ENCODE measurements at places on chromosomes 11 and 22.

DNA sequence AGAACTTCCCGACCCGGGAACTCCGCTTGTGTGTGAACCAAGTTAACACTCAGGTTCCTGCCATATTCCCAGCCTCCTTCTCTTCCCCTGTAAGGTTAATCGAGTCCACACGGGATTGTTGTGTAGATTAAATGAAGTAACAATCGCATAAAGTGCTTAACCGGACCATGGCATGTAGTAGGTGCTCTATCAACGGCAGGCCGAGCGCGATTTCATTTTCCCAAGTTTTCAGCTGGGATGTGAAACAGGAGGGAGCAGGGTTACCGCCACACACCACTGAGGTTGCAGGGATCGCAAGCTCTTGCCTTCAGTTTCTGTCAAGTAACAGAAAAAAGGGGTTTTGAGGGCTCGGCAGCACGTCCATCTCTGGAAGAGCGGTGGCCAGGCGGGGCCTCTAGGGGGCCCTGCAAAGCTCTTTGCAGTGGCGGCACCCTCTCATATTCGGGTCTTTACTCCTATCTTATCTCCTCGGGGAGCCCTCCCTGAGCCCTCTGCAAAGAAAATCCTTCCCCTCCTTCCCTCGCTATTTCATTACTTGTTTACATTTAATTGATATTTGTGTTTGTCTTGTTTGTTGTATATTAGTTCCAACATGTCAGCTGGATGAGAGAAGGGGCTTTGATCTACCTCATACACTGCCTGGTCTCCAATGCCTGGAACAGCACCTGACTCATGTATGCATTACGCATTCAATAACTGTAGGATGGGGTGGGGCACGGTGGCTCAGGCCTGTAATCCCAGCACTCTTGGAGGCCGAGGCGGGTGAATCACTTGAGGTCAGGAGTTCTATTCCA lies 816 bp upstream of the PLEKHA7 start:
- no peak for DNase-seq

GRCh38 chr22:39115570-39115969 lies 18.5 kb downstream of the APOBEC3H start:
- no peak for DNase-seq

- peak; percentile 35 for DNase-seq
These were observed 154.1 kb downstream of the AASDHPPT start for GRCh38 chr11:106231591-106231990.

DNA sequence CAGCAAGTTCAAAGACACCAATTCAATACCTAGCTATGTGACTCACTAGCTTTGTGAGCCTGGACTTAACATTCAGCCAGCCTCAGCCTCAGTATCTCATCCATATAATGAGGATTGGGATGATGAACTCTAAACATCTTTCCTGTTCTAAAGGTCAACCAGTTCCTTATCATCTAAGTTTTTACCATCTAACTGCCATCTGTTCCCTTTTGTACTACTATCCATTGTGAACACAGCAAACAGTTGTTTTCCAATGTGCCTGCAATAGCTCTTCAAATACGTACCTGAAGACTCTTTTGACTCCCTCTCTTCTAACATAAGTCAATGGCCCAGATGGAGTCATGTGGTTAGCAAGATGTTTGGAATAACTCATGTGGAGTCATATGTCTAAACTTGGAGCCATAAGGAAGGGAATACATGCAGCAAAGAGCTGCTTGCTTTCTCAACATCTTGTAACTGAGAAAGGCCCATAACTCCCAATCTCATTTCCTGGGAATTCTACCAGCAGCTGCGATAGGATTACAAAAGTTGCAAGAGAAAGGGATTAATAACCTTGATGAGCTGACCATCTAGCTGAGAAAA lies 19.4 kb downstream of the SYTL2 start:
- DNase-seq = no peak

DNA sequence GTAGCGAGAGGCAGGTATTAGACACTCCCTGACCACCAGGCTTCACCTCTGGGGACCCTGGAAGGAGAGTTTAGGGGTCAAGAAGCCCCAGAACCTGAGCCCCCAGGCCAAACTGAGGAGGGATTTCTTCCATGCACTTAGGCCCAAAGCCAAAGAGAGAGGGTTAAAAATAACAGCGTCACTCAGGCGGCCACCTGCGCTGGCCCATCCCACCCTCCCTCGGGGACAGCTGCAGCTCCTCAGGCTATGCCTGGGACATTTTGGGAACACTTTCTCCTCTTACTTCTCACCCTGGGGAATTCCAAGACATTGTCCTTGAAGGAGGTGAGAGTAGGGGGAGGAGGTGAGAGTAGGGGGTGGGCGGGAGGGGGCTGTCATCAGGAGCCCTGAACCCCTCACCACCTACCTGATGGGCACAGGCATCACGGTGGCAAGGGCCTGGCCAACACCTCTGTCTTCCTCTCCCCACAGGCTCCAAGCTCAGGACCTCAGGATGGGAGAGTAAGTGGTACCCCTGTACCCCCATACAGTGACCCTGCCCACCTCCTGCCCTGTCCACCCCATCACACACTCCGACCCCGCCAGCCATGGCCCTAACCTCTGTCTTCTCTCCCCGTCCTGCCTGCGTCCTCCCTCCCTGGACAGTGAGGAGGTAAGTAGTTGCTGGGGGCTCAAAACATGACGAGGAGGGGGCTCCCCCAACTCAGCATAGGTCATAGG lies 583 bp downstream of the TNNI2 start:
- no peak for DNase-seq

DNA sequence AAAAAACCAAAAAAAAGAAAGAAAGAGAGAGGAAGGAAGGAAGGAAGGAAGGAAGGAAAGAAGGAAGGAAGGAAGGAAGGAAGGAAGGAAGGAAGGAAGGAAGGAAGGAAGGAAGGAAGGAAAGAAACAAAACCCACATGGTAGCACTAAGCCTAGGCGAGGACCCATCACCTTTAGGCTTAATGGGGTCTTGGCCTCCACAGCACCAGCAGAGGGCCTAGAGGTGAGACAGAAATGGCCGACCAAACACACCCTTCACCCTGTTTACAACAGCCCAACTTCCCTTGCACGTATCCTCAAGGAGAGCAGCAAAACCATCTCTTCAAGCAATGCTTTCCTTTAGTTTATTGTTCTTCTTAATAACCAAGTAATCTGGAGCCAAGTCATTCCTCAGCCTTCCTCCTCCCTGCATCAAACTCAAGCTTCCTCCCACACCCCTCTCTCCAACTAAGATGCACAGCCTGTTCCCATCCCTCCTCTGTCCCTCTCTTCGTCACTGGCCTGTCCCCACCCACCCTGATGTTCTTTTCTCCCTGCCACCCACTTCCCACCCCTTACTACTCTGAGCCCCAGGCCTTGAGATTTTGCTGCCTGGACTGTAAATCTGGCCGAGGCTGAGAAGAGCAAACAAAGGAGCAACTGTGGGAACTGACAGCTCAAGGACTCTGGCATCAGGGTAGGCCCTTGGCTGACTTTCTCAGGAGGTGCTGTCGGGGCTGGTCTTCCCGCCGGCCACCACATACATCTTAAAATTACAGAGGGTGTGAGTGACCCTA lies 26.0 kb downstream of the POU2AF1 start:
- DNase-seq = no peak

All from RPMI7951 (cell line).